ENCODE measurements at places on chromosomes 16 and 17. TPM values are rescaled to one million over a fixed set of nuclear protein-coding genes. Genes with fewer than 3 reads are reported as not detected.

GRCh38 chr17:78947235-78948149, 22.3 kb upstream of the TIMP2 start:
- no peak for DNase-seq

- DNase-seq, result no peak
These were observed 6.5 kb downstream of the MARCHF10 start for GRCh38 chr17:62801553-62802114.

DNA sequence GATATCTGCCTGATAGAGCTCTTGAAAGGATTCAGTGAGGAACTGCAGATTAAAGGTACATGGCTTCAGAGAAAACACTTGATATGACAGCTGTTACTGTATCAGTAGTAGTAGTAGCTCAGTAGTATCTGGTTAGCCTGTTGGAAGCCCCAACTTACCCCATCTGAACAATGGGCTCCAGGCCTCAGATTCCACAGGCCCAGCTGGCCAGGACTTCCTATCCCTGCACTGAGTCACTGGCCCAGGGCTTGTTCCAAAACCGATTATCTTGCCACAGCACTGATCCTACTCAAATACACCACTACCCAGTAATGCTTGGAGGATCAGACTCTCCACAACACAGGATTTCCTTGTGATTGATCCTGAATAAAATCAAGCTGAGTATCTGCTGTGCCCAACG, 32.6 kb downstream of the DCUN1D3 start:
- DNase-seq, result no peak

WBP2 gene
- 22.9 TPM for total RNA-seq

CSH2 gene
- not detected for total RNA-seq

DNA sequence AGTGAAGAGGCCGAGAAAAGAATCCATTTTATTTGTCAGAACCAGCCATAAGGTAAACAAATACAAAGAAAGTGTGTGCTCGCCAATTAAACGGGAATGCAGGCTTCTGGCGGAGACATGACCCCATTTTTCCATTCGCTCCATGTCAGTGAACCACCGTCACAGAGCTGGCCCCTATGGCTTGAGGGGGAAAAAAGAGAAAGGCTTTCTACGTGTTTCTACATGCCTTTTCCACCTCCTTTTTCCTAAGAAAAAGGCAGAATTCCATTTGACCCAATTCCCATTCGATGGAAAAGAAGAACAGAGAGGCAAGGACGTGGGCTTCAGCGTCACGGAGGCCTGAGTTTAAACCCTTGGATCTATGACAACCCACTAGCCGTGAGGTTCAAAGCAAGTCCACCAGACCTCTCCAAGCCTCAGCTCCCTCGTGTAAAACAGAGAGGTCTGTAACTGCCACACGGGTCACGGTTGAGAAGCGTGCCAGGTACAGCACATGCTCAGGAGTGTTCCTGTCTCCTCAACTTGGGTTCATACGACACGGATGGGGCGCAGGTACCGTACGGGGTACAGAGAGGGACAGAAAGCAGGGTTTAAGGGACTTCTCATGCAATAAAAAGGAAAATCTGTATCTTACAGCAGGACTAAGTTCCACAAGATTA, 91.9 kb downstream of the NXN start:
- DNase-seq, result peak; percentile 75

PHAF1 gene
- 16.3 TPM for total RNA-seq

Data from tongue (tissue), 3 donors.